ENCODE measurements at places on chromosomes 5 and 9.

GRCh38 chr9:89008055-89008743 is 16.9 kb downstream of the S1PR3 start:
- no peak for DNase-seq

- no peak for DNase-seq
Observed at GRCh38 chr5:63843190-63843589, 119.1 kb downstream of the HTR1A start.

GRCh38 chr5:119028575-119028974 is 40.2 kb upstream of the DTWD2 start:
- no peak for DNase-seq

- DNase-seq = no peak
Observed at GRCh38 chr5:53358794-53359193, 121.6 kb upstream of the FST start.

GRCh38 chr5:168847511-168848073 is 268.4 kb upstream of the PANK3 start:
- no peak for DNase-seq

All from activated B cell treated with CpG ODN at 0.5 μM for 24 hours (primary cell).